ENCODE measurements at places on chromosomes 6 and 20.

DNA sequence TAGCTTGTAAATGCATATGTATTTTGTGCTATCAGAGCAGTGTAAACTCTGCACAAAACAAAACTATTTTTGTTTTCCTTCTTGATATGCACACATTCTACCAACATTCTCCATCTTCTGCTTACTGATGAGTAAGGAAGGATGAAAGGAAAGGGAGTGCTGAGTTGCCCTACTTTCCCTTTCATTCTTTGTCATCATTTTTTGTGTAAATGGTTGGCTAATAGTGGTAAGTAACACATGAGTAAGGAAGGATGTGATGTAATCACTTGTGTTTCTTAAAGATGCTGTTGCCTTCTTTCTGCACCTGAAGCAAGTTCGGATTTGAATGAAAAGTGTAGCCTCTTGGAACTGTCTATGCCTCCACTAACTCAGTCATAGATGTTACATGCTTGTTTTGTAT, 4.6 kb upstream of the REV3L start:
- no peak for DNase-seq

- DNase-seq, result no peak
Observed at GRCh38 chr6:20686142-20686541, 151.9 kb downstream of the CDKAL1 start.

- DNase-seq, result peak; percentile 91
Observed at GRCh38 chr20:49668181-49668877, 45.3 kb downstream of the B4GALT5 start.

GRCh38 chr6:14366872-14367271, 249.3 kb downstream of the CD83 start:
- DNase-seq, result no peak

GRCh38 chr6:138296786-138297185, 78.5 kb upstream of the PBOV1 start:
- no peak for DNase-seq

- no peak for DNase-seq
Observed at GRCh38 chr20:19256906-19257595, 44.6 kb downstream of the SLC24A3 start.

GRCh38 chr6:161111261-161111660, 119.7 kb downstream of the MAP3K4 start:
- DNase-seq, result no peak

All from testis (tissue), 5 donors.